ENCODE measurements at places on chromosomes 16 and 17.

GRCh38 chr17:76384222-76384986 is at the start of gene SPHK1:
SPHK1 (plus strand) TSS chr17:76384609; CDS start chr17:76385645, 1,036 bp downstream.
- DNase-seq, result no peak

GRCh38 chr17:27952366-27952765 is 59.2 kb upstream of the LYRM9 start:
- DNase-seq, result no peak

- no peak for DNase-seq
Measured at GRCh38 chr17:83104577-83105505, 25.4 kb downstream of the METRNL start.

DNA sequence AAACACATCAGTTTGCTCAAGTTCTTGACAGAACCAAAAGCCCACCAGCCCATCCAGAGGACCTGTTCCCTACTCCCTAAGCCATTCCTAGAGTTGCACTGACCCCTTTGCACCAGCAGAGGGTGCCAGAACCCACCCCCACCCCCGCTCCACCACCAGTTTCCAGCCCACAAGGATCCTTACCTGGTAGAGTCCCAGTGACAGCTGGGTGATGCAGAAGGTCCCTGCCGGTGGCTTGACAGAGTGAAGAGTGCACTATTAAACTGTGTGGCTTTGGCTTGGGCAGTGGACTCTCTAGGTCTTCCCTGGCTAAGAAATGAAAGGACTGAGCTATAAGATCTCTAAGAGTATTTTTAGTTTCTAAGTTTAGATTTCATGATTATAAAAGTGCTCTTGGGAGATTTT is 73.3 kb upstream of the MTMR4 start:
- DNase-seq, result peak; percentile 29

DNA sequence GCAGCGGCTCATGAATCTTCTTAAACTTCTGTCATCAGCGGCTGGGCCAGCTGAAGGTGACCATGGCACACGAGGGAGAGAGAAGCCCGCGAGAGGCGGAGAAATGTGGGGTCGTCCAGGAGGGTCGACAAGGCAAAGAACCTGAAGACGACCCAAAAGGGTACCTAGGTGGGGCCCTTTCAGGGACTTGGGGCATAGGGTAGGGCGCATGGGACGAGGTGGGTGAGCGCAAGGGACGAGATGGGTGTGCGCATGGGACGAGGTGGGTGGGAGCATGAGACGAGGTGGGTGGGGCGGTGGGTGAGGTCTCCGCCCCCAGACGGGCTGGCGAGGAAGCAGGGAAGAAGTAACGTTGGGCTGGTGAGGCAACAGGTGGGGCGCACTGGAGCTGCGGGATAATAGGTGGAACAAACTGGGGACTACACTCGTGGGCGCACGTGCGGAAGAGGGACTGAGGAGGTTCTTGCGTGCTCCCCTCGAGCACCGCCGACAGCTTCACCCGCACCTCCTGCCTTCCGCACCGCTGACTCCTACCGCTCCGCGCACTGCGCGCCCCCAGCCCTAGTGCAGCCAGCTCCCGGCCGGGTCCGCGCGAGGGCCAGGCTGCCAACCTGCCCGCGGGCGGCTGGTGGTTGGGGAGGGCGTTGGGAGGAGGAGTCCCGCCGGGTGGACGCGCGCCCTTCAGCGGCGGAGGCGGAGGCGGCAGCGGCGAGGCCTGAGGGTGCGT is 23.2 kb upstream of the CRYM start:
- DNase-seq, result no peak

DNA sequence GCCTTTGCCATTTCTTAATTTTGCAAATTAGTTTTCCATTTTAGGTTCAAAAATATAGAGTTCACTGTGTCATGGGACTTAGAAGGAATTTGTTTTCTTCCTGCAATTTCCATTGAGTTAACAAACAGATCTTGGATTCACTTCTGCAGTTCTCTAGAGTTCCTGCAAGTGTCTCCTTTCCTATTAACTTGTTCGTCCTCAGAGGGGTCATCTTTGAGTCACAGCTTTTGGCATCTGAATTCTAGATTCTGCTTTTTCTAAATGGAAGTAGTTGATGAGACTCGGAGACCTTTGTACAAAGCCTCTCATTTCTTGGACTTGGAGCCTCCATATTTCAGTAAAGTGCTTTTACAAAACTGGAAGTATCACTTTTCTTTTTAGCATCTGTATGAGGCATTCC is 323.3 kb downstream of the BCAS3 start:
- no peak for DNase-seq

DNA sequence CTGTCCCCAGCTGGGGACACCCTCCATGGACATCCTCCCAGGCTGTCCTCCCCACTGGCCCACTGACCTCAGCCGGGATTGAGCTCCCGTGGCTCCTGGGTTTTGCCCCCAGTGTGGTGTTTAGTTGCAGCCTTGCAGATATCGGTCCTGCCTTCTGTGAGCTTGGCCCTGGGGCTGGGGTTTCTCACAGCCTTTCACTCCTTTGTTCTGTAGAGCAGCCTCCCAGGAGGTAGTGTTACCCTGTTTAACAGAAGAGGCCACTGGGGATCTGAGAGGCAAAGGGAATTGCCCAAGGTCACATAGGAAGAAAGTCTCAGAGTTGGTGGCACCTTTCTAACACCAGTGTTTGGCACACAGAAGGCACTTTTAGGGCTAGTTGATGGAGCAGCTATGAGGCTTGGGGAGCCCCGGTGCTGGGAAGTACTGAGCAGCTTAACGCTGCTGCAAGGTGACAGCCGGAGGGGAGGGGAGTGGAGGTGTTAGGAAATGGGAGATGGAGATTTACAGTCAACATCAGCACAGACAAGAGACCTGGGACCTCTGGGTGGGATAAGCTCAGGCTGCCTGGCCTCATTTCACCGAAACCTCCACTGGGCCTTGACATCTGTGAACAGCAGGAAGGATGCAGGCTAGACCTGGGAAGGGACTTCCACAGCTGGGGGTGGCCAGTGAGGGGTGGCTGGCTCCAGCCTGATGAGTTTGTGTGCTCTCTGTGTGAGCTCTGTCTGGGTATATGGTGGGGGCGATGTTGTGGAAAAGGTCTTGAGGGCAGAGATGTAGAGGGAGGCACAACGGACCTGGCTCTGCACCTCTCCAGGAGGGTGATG is 26.1 kb downstream of the CACNA1G start:
- DNase-seq, result no peak

DNA sequence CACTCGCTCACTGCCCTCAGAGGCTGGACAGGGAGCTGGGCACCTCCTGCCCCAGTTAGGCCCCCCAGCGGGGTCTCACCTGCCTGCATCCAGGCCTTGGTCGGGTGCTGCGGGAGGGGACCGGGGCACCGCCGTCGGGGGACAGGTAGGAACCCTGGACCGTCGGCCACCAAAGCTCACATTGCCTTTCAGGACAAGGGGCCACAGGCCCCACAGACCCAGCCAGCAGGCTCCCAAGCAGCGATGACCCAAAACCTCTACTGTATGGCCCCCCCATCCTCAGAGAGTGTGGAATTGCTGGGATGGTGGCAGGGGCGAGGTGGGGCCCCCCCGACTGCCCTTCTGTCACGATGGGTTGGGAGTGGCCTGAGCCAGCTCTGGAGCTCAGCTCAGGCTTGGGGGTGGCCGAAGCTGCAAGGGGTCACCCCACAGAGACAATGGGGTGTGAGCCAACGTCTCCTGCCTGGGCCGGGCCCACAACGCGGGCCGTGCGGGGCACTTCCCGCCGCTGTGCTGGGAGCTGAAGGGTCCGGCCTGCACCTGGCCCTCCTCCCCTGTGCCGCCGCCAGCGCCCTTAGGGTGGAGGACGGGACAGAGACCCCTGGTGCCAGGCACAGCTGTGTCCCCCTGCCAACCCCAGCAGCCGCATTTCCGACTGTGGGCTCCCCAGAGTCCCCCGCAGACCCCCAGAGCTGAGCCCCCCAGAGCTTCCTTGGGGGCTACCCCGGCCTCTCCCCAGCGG is 498 bp downstream of the IGFALS start:
- no peak for DNase-seq

DNA sequence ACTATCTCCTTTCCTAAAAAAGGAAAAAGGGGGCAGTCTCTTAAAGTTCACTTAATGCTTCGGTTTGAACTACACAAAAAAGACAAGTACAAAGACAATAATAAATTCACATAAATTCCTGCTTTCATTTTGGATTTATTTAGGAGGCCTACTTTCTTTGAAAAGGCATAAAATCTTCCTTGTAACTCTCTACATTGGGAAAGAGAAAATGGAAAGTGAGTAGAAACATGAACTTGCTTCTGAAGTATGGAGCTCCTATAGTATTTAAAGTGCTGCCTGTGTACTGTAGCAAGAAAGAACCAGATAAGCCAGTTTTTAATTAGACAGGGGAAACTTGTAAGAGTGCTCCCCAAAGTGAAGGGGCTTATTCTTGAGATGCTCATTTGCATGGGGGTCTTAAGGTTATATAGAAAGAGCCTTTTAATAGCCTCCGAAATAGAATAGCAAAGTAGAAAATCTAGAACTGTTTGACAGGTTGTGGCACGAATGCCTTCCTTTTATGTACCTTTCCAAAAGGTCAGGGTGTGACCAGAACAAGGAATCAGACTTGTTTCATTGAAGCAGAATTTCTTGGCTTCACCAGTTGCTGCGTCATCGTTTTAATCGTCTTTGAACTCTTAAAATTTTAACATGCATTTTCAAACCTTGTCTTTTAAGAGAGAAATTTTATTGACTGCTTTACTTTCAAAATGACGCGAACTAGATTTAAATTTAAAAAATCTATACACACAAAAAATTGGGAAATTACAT is 12.9 kb downstream of the GAN start:
- no peak for DNase-seq

- DNase-seq, result no peak
Measured at GRCh38 chr17:57457188-57457587, 200.9 kb downstream of the MSI2 start.

DNA sequence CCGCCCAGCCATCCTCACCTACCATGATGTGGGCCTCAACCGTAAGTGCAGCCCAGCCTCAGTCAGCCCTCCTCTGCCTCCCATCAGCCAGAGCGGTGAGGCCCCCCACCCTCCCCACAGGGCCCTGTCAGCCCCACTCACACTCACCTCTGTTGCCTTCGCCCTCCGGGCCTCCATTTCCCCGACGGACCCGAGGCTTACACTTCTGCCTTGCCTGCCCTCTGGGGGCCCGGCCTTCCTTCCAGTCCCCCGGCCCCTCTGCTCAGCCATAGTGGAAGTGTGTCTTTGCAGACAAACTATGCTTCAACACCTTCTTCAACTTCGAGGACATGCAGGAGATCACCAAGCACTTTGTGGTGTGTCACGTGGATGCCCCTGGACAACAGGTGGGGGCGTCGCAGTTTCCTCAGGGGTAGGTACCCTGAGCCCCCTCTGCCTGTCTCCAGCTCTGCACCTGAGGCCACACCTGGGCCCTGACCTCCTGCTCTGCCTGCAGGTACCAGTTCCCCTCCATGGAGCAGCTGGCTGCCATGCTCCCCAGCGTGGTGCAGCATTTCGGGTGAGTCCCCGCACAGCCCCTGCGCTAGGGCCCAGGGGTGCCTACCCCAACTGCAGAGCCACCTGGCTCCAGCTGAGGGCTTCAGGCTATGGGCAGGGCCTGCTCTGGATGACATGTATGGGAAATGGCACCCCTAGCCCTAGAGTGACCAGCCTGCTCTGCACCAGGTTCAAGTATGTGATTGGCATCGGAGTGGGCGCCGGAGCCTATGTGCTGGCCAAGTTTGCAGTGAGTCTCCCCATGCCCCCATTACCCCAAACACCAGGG is 4.1 kb downstream of the NDRG4 start:
- no peak for DNase-seq

GRCh38 chr16:23597003-23597756 is 1.1 kb upstream of the NDUFAB1 start:
- no peak for DNase-seq

GRCh38 chr17:38674014-38674748 is 576 bp downstream of the EPOP start:
- DNase-seq, result no peak

DNA sequence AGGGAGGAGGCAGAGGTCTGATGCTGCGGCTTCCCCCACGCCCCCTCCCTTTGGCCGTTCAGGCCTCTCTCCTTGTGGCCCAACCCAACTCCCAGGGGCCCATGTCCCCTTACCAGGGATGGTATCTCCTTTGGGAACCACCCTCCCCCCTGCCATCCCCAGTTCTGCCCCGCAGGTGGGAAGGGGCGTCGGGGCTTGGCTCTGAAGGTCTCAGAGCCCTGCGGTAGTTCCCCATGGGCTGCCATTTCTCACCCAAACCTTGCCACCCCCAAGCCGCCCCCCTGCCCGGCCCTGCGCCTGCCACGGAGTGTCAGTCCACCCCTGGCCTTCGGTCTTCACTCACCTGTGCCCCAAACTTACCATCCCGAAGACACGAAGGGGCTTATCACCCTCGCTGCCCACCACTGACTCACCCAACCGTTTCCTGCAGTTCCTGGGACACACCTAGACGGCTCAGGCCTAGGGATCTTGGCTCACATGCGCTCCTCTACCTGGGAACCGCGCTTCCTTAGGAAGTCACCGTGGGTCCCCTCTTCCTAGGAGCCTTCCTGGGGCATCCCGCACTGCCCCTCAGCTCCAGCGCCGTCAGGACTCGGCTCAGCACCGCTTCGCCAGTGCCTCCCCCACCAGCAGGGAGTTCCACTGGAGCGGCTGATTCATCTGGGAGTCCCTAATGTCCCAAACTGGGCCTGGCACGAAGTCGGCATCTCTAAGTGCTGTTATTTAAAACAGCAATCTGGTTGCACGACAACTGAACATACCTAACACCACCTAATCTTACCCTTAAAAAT is 1.1 kb upstream of the DOC2A start:
- no peak for DNase-seq

GRCh38 chr17:64074704-64075426 is 54.4 kb upstream of the ICAM2 start:
- DNase-seq, result no peak

DNA sequence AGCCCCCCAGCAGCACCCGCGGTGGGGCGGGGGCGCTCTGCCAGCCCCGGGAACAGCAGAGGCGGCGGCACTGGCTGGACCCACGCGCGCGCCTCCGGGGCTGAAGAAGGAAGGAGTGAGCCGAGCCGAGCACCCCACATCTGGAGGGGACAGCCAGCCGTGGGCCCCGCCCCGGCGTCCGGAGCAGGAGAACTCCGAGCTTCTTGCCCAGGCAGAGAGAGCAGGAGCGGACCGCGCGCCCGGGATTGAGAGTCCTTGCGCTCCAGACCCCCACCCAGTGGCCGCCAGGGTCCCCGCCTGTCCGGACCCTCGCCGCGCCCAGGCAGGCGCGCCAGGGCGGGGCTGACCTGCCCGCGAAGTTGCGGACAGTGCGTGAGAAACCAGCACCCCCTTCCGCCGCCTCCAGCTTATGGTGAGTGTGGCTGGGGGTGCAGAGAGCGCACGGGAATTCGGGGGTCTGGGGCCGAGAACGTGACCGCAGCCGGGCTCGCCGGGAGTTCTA is 921.9 kb upstream of the EEF2KMT start:
- no peak for DNase-seq

Data from spinal cord (tissue), 10 donors.